T-helper 2 cell (primary cell): ENCODE measurements at places on chromosomes 7 and 10.
A peak's percentile ranks its signal among the peaks of the same experiment; 100 is the strongest.

GRCh38 chr10:30832749-30833627 lies 198.7 kb downstream of the ZNF438 start:
- DNase-seq: no peak

- no peak for DNase-seq
Measured at GRCh38 chr10:69742928-69743602, 58.6 kb upstream of the COL13A1 start.

DNA sequence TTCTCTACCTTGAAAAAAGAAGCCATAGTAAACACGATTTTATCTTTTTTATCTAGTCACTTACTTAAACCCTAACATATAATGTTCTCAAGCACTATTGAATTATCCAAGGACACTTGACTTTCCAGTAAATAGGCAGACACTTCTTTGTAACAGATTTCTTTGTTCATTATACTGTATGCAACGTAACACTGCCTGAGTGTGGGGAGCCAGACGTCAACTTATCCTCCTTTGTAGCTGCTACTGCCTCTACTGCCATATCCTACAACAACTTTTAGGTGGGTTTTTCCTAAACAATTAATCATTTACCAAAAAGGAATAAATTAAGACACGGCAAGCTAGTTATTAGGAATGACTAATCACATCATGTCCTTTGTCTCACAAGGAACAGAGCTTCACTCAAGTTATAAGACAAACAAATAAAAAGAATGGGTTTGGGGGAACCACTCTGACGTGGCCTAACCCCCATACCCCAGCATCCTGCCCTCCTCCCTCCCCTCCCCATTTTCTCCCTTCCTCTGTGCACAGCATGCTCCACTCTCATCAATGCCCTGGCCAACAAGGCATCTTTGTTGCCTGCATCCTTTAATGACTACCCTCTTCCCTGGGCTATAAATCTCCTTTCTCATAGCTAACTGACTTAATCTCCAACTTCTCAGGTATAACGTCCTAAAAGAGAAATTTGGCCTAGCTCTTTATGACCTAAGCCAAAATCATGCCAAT lies 43.3 kb downstream of the DOCK4 start:
- DNase-seq: no peak

DNA sequence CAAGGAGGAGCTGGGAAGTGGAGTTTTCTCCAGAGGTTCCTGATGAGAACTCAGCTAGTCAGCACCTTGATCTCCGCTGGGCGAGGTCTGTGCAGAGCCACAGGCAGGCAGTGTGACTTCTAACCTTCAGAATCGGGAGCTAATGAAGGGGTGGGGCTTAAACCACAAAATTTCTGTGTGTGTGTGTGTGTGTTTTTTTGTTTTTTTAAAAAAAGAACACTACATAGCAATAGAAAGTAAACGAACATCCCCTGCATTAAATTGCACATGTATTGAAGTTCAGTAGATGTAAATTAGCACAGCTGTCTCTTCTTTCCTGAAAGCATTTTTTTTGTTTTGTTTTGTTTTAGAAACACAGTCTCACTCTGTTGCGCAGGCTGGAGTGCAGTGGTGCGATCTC lies 46.2 kb downstream of the RBM17 start:
- DNase-seq: no peak

- no peak for DNase-seq
Measured at GRCh38 chr7:43328336-43328735, 215.9 kb downstream of the HECW1 start.

GRCh38 chr10:91412354-91413087 lies 2.4 kb downstream of the HECTD2 start:
- DNase-seq: no peak

DNA sequence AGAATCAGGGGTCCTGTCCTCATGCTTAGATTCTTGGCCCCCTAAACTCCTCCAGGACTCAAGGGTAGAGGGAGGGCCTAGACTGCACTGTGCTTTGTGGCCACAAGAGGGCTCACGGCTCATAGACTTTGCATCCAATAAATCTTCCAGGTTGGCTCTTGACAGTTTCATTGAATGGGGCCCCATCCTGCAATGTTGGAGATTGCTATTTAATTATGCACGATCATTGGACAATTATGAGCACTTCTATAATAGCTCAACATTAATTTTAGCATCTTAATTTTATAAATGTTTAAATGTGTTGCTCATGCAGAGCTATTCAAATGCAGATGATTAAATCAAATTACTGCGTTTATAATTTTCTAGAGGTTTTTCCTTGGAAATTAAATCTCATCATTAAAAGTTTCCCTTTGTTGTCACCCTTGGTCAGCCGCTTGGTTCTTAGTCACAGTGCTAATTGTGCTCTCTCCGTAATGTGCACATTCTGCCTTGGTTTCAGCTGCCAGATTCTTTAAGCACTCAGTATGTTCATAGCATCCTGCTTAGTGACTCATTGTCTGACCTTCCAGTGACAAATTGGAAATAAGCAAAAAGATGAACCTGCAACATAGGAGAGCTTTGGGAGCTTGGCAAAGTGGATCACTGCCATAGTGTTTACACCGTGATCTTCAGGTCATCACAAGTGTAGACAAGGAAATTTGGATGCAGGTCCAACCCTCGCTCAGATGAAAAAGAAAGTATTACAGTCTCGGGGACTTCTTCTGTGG lies 33.4 kb upstream of the PLPP4 start:
- DNase-seq: no peak

DNA sequence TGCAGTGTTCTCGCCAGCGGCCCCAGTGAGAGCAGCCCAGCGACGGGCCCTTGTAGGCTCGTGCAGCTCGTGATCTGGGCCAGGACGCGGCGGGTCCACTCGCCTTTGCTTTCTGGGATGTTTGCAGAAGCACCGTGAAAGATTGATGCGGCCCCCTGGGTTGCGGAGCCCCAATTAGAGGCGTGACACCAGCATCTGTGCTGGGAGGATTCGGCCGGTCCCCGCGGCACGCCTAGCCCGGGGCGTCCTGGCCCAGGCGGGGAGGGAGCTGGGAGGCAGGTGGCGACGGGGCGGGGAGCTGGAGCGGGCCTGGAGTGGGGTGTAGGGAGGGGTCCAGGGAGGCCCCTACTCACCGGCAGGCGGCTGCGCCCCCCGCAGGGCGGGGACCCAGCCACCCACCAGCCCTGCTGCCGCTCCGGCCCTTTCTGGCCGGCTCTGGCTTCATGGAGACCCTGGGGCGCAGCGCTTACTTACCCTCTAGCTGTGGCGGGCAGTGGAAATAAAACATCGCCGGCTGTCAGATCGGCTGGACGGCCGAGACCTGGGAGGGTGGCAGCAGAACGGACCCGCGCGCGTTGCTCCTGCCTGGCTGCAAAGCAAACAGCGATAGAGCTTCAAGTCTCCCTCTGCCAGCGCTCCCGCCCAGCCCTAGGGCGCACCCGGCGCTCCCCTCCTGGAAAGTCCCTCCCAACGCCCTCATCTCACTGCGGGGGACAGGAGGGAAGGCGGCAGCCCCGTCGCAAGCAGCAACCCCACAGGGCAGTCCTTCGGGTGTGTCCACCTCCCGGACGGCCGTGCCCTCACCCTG lies 752 bp downstream of the DRGX start:
- DNase-seq: no peak

DNA sequence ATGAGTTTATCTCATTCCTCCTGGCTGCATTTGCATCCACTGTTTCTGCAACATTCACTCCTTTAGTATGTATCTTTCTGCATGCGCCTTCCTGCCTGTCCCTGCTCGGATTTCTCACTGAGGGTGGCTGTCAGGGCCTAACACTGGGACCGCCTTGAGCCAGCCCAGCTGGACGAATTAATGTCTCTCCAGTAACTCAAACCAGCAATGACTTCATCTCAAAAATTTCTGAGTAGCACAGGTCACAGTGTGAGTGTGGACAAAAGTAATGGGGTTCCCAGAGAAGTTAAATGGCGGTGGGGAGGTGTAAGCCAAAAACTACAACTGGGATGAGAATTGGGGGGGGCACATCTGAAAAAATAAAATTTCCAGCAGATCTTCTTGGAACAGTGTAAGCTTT lies 444.0 kb upstream of the MGMT start:
- DNase-seq: no peak

DNA sequence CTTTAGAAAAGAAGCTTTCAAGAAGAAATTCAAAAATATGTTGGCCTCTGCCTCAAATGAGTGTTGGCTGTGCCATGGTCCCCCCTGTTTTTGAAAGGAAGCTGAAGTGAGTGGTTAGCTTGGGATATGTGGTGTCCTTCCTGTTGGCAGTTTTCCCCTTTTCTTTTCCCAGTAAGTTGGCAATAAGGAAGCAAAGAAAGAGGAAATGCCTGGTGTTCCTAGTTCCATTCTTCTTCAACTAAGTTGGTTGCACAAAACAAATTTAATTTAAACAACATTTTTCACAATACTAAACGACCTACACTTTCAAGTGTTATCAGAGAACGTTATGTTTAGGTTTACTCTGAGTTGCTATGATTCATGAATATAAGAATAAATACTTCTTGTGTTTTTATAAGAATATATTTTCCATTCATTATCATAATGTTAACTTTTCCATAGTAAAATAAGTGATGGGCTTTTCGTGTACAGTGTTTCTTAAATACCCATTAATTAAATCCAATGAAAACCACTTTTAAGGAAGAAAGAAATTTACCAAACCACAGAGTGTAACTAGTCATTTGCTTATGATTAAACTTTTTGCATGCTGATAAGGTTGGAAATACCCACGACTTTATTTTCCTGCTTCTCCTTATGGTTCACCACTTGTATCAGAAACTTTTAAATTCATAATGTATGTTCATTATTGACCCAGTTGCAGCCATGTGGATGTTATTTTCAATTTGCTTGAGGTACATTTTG lies 7.7 kb downstream of the HDAC9 start:
- DNase-seq: no peak

DNA sequence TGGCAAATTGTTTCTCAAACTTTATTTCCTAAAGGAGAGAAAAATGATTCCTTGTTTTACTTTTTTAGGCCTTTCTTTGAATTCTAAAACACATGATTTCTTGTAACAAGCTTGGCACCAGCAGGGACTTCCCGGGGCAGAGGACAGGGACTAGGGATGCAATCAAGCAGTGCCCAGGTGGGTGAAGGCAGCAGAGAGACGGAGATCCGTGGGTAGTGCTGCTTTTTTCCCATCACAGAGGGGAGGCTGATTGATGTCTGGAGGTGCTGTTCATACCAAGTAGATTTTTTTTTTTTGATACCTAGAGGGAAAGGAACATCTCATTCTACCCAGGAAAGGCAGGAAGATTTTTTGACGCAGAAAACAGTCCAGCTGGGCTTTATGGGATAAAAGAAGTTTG lies 91.9 kb downstream of the FAM171A1 start:
- no peak for DNase-seq

DNA sequence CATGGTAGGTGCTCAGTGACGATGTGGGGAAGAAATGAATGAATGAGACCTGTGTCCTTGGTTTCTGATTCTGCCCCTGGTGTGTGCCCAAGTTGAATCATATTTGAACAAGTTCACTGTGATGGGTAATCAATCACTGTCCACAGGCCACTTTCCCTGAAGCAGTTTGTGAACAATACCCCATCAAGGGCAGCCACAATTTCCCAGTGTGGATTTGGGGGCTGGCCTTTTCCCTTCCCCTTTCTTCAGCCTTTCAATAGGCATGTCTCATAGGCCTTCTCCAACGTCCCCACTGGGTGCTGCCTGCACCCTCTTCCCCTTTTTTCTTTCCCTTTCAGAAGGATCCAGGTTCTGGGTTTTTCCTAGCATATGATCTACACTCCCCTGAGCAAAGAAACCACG lies 64.7 kb downstream of the CREB5 start:
- DNase-seq: no peak

DNA sequence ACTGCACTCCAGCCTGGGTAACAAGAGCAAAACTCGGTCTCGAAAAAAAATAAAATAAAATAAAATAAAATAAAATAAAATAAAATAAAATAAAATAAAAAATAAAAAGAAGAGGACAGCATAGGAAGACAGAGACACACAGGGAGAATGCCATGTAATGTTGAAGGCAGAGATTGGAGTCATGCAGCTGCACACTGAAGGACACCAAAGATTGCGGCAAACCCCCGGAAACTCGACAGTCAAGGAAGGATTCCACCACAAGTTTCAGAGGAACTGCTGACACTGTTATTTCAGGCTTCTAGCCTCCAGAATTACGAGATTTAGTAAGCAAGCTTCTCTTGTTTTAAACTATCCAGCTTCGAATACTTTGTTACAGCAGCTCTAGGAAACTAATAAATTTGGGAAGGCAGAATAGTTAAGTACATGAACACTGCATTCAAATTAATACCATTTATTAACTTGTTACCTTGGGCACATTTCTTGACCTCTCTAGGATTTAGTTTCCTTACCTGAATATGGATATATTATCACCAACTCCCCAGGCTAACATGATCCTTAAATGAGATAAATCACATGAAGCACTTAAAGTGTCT lies 9.5 kb downstream of the CPED1 start:
- DNase-seq: peak; percentile 44

DNA sequence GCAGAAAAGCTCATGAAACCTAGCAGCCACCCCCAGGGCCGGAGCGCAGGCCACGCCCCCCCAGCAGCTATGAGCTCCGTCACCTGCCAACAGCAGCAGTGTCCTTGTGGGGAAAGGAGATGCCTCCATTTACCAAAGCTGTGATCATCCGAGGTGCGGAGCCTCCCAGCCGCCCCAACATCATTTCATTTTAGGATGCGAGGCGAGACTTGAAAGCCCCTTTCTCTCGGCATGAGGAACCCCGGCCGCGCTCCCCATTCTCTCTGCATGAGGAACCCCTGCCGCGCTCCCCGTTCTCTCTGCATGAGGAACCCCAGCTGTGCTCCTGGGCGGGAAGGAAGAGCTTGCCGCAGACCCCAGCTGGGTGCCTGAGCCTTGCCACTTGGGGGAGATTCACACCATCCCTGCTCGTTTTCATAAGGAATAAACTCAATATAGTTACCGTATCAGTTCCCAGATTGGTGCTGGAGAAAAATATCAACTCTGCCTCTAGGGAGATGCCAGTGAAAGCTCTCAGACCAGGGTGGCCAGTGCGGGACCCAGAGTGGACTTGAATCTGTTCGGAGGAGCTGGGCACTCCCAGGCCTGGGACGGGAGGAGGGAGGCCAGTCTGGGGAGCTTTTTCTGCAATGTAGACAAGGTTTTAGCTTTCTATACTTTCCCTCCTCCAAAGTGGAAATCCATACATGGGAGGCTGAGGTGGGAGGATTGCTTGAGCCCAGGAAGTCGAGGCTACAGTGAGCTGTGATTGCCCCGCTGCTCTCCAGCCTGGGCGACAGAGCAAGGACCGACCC lies 35.0 kb downstream of the JAKMIP3 start:
- no peak for DNase-seq
